ENCODE measurements at places on chromosomes 13 and 19.

DNA sequence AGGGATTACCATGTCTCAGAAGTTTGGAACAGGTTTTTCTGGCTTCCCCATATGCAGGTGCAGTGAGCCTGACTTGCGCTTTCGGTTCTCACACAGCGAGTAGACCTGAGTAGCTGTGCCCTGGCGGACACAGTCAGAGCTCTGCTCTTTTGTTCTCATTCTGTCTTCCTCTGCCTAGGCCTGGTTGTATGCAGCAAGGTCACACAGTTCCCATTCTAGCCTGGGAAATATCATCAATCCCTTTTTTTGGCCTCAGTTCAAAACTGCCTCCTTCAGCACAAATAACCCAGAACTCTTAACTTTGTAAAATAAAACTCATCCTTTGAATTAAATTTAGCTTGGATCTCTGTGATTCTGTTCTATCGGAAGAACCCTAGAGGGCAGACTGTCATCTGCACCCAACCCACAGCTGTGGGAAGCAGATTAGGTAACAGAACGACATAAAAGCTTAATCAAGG is 10.2 kb downstream of the OXGR1 start:
- DNase-seq, result no peak

DNA sequence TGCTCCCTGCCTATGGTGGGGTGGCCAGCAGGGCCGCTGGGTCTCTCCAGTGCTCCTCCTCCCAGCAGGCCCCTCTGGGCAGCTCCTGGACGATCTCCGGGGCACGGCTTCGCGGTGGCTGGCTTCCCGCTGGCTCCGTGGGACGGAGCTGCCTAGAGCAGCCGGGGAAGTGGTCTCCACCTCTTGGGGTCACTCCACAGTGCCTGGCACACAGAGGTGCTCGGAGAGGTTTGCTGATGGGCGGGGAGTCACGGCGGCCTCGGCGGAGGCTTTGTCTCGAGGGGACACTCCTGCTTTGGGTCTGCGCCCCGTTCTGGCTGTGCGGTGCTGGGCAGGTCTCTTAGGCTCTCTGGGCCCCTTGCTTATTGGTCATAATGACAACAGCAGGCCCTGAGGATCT is 9.9 kb upstream of the CACTIN start:
- no peak for DNase-seq

DNA sequence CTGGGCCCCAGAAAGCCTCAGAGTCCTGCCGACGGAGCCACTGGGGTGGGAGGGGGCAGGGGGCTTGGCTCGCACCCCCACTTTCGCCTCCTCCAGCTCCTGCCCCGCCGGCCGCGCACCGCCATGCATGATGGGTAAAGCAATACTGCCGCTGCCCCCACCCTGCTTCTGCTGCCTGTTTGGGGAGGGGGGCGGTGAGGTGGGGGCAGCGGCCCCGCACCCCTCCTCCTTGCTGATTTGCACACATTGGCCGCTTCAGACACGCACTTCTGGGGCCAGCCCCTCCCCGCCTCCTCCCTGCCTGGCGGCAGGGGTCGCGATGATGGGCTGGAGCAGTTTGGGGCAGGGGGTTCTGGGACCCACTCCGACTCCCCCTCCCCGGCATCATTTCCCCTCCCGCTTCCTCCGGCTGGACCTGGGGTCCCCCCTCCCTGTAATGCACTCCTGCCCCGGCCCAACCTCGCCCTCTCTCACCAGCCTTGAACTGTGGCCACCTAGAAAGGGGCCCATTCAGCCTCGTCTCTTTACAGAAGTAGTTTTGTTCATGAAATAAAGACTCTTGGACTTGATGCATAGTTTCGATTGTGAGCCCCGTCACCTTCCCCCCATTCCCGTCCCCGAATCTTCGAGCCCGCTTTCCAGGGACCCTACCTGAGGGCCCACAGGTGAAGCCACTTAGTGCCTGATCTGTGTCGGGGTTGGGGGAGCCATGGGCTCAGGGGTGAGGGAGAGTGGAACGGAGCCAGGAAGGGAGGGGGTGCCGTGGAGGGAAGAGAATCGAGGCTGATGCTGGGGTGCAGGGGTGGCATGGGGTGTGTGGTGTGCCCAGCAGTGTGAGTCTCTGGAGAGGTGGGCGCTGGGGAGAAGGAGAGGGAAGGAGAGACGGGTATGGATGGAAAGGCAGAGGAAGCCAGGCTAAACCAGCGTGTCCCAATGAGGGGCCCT is 1.4 kb upstream of the HPN start:
- no peak for DNase-seq

DNA sequence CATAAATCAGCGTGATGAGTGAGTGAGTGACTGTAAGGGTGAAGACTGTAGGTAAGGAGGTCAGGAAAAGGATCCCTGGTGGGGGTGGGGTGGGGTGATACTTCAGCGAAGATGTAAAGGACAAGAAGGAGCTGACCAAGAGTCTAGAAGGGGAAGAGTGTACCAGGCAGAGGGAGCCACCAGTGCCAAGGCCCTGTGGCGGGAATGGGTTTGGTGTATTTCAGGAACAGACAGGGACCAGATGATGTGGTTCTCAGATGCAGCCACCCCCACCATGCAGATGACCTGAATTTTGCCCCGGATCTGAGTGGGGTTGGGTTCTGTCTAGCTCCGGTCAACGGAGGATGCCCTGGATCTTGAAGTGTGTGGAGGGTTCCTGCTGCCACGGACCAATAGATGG is 30.1 kb upstream of the SLC7A10 start:
- DNase-seq, result no peak

GRCh38 chr13:75771226-75771625 is 135.1 kb downstream of the LMO7 start:
- DNase-seq, result no peak

DNA sequence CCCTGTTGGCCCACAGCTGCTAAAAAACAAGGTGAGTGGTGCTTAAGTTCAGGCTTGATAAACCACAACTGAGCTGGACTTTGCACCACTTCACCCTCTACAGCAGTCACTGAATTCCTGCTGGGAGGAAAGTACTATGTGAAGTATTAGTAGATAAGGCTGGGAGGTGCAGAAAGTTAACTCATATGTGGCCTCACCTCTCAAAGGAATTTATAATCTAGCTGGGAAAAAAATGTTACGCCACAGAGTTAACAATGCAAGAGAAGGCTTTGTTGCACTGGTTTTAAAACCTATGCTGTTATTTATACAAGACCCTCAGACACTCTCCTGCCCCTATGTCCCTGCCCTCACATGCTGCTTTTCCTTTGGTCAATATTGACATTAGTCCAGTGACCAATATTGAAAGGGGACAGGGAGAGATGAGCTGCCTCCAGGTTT is 60.9 kb downstream of the LIG4 start:
- DNase-seq, result no peak

GRCh38 chr13:60267498-60268202 is 103.9 kb upstream of the DIAPH3 start:
- no peak for DNase-seq

DNA sequence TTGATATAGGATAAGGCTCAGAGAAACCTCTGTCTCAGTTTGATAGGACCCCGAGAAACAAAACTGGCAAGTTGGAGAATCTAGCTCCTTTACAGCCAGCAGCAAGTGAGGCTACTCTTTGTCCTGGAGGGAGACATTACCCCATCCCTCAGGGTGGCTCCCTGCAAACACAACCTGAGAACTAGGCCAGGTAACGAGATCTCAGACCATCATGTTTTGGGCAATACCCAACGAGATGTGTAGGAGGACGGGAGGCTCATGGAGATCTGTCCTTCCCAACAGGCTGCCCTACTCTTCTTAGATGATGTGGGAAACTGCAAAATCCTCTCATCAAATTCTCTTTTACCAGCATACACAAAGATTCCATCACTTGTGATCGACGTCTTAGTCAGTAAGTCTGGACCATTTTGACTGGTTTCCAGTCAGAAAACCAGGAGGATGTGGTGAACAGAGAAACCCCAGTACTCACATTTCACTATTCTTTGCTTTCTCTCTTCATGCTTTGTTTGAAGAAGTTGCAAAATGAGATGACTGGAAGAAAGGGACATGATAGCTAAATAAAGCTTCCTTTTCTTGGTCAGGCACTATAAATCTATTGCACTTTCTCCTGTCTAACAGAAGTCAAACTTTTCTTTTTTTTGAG is 6.0 kb upstream of the CTU1 start:
- DNase-seq, result no peak

GRCh38 chr19:37987356-37988332 is 80.6 kb downstream of the SIPA1L3 start:
- DNase-seq, result no peak

GRCh38 chr13:76489274-76489673 is 396.9 kb downstream of the KCTD12 start:
- DNase-seq, result no peak

DNA sequence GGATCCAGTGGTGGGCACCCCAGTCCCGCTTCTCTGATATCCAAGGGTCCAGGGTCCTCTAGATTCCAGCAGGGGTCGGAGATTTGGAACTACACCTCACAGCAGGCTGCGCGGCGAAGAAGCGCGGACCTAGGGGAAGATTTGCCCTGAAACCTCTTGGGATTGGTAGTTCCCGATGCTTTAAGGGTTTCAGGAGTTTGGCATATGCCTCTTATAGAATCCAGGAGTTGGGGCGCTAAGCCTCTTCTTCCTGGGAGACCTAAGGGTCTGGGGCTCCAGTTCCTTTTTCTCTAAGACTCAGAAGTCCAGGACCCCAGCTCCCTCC is 349 bp downstream of the BCL2L12 start:
- DNase-seq, result no peak

DNA sequence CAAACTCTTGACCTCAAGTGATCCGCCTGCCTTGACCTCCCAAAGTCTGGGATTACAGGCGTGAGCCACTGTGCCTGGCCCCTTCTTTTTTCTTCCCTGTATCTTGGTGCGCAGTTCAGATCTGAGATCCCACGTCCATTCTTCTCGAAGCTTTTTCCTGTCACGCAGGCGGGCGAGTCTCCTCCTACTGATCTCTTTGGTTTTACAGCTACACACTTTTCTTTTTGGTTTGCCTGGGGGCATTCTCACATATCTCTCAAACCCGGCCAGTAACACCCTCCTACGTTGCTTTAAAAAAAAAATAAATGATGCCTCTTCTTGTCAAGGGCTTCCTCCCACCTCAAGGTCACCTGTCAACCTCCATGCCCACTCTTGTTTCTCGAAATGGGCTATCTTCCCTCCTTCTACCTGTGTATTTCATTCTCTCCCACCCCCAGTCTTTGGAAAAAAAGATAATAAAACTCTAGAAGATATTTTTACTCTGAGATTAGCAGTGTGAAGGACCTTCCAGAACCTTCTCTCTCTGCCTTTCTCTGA is 12.1 kb downstream of the TMPRSS9 start:
- no peak for DNase-seq

DNA sequence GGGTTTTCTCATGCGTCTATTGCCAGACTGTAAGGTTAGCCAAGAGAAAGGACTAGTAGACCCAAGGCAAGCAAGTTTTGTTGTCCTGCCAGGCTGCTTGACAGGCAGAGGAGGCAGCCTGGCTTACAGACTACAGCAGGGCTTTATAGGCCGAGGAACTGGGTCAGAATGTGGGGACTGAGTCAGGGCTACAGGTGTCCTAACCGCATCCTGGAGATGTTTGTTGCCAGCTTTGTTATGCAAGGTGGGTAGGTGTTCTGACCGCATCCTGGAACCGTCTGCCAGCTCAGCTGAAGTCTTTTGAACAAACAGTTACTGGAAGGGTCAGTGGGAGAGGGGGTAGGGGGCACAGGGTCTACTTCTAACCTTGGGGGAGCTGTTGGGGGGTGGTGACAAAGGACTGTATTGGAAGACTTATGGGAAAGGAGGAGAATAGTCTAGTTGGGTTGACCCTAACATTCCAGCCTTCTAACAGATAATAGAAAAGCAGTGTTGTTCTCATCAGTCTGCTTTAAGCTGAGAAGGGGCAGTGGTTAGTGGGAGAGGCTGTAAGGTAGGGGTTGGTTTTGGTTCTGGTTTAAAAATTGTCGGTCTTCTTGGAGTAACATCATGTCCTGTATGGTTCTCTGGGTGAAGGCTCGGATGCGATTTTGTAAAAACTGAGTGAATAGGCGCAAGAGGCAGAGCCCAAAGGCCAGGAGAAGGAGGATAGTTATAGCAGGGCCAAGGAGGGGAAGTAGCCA is 913.8 kb upstream of the SLITRK5 start:
- DNase-seq, result peak; percentile 11

DNA sequence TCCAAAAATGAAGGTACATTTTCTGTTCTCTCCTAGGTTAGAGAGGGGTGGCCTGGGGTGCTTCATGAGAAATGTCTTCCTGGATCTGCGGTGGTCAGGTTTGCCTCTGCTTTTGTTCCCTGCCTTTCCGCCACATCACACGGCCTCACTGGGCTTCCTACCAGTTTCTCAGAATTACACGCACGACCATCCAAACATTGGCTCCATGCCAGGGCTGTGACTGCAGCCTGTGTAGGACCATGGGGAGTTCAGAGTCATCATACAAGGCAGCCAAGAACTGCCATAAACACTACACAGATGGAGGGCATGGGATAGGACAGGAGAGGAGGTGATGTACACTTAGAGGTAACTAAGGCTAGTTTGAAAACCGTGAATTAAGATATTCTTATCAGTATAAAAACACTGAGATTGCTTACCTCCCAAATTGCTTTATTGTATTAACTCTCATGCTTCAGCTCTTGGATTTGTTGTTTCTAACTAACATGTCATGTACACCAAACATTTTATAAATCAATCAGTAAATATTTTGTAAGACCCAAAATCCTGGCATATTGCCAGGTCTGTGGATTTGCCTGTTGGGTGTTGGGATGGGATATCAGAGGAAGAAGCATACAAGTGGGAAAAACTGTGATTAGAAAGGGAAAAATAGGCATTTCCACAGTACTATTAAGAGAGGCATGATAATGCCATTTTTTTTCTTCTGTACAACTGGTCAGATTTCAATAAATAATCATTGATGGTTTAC is 45.2 kb downstream of the CDADC1 start:
- no peak for DNase-seq

DNA sequence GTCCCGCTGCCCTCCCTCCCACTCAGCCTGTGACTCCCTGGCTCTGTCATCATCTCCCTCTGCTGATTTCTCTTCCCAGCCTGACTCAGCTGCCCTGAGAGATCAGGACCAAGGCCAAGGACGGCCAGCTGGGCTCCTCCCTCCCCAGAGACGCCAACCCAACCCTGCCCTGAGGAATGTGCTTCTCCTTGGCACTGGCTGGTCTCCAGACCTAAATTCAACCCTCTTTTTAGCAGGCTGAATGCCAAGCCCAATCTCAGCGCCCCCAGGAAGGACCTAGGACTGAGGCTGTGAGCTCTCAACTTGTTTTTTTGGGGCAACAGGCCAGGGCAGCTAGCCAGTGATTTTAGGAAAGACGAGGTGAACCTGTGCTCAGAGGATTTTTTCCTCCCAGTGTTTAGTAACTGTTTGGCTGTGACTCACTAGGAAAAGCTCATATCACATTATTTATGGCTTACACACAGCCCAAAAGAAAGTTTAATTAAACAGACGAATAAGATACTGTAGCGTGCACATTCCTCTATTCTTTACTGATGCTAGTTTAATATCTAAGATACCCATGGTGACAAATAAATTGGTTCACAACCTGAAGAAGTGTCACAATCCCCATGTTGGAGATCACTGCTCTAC is 7.4 kb upstream of the IGFL1 start:
- DNase-seq, result no peak

GRCh38 chr19:49436381-49437017 is 4.8 kb downstream of the SLC17A7 start:
- DNase-seq, result peak; percentile 58

Data from activated naive CD4-positive, alpha-beta T cell treated with Interleukin-2 at 50 U/mL for 16 hours (primary cell).